Stimulated activated CD8-positive, alpha-beta memory T cell treated with anti-CD3 and anti-CD28 coated beads, Interleukin-2, amount 100 ng/mL, for 1 hour (primary cell): ENCODE measurements at places on chromosomes 13 and 19.

- DNase-seq = no peak
Measured at GRCh38 chr13:72163678-72164077, 296.7 kb upstream of the DACH1 start.

DNA sequence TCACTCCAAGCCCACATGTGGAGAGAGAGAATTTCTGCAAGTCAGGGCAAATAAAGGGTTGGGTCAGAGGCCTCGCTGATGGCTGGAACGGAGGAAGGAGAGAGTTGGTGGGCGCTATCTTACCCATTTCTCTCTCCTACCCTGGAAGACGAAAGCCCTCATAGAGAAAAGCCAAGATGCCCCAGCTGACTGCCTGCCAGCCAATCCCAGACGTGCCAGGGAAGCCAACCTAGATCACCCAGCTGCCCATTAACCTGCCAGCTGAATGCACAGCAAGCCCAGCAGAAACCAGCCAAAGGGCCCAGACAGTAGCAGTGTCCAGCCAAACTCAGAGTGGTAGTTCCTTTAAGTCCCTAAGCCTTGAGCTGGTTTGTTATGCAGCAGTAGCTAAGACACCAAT, 167.0 kb upstream of the ZNF507 start:
- DNase-seq = no peak

GRCh38 chr19:584240-585001, 5.3 kb upstream of the HCN2 start:
- DNase-seq = peak; percentile 52

- no peak for DNase-seq
Measured at GRCh38 chr19:58545286-58546018, 1.6 kb downstream of the TRIM28 start.

GRCh38 chr13:85536706-85537105, 262.5 kb downstream of the SLITRK6 start:
- no peak for DNase-seq

DNA sequence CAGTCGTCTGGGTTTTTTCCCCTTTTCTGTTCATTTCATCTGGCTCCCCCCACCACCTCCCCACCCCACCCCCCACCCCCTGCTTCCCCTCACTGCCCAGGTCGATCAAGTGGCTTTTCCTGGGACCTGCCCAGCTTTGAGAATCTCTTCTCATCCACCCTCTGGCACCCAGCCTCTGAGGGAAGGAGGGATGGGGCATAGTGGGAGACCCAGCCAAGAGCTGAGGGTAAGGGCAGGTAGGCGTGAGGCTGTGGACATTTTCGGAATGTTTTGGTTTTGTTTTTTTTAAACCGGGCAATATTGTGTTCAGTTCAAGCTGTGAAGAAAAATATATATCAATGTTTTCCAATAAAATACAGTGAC, 9.3 kb downstream of the CALM3 start:
- DNase-seq = no peak

DNA sequence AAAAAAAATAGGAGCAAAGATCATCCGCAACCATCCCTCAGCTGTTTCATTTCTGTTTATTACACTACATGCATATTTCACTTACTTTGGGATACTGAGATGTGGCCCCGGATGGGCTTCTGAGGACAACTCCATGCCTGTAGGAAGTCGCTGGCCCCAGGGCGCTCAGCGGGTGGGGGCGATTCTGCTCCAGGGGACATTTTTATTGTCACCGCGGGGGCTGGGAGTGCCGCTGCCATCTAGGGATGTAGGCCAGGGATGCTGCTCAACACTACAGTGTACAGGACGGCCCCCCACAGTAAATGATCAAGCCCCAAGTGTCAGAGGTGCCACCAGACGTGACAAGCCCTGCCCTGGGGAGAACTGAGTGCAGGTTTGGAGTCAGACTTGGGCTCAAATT, 6.4 kb upstream of the BST2 start:
- DNase-seq = no peak

- no peak for DNase-seq
Measured at GRCh38 chr19:18122424-18122823, 24.8 kb downstream of the MAST3 start.

DNA sequence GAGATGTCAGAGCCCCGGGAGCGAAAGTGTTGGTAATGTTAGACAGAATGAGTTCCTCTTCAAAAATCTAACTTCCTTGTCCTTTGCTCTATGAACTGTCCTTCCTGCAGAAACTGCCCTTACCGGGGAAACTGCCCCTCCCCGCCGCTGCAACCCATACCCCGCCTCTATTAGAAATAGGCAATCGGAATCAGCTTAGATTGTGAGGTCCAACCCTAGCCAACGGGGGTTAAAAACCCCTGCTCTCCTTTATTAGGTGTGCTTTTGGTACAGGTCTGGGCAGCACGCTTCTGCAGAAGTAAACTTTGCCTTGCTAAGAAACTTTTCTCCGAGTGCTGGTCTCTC, 11.5 kb upstream of the CAPNS1 start:
- DNase-seq = no peak

DNA sequence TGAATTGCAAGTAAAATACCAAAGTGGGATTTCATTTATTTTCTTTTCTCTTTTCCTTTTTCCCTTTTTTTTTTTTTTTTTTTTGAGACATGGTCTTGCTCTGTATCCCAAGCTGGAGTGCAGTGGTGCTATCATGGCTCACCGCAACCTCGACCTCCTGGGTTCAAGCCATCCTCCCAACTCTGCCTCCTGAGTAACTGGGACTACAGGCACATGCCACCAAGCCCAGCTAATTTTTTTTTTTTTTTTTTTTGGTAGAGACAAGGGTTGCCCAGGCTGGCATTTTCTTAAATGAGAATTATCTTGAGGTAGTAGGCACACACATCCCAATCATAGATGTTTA, 68.5 kb upstream of the GPR183 start:
- no peak for DNase-seq

GRCh38 chr19:30710721-30711120, 338.5 kb downstream of the ZNF536 start:
- no peak for DNase-seq

GRCh38 chr13:43246382-43246781, 223.0 kb downstream of the DNAJC15 start:
- DNase-seq = no peak

DNA sequence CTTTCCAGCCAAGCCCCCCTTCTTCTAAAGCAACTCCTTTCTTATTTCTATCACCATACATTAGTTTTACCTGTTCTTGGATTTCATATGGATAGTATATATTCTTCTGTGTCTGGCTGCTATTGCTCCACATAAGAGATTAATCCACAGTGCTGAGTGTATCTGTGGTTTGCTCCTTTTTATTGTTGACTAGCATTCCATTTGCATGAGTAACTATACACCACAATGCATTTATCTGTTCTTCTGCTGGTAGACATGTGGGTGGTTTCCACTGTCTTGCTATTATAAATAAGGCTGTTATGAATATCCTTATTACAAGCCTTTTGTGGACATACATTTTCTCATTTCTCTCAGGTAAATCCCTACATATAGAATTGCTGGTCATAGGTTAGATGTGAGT, 138.2 kb downstream of the SLC7A1 start:
- DNase-seq = no peak

GRCh38 chr19:51926426-51926783, 867 bp upstream of the ZNF613 start:
- no peak for DNase-seq

GRCh38 chr13:74230984-74231501, 96.8 kb upstream of the KLF12 start:
- no peak for DNase-seq

DNA sequence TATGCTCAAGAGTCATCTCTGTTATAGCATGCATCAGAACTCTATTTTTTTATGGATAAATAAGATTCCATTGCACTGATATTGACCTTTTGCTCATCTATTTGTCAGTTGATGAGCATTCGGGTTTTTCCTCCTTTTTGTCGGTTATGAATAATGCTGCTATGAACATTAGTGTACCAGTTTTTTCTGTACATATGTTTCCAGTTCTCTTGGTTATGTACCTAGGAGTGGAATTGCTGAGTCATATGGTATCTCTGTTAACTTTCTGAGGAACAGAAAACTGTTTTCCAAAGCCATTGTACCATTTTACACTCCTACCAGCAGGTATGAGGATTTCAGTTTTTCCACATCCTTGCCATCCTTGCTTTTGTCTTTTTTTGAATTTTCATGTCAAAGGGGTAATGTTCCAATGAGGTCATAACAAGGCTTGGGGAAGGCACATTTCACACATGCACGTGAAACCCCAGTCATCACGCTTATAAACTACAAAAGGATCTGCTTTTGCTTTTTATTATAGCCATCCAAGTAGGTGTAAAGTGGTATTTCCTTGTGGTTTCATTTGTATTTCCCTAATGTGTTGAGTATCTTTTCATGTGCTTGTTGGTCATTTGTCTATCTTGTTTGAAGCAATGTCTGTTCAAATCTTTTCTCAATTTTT, 14.6 kb downstream of the KBTBD7 start:
- no peak for DNase-seq

GRCh38 chr13:99610702-99611289, 109.5 kb downstream of the TM9SF2 start:
- no peak for DNase-seq

DNA sequence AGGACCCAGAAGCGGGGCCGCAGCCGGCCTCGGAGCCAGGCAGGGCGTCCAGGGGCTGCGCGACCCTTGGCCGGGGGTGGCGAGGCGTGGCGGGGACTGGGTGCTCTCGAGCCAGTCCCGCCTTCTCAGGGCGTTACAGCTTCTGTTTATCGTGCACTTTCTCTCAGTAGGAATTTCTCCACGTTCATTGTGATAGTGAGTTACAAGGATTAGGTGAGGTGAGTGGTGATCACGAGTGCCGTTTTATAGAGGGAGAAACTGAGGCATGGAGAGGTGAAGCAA, 600 bp downstream of the AP1M1 start:
- DNase-seq = no peak

DNA sequence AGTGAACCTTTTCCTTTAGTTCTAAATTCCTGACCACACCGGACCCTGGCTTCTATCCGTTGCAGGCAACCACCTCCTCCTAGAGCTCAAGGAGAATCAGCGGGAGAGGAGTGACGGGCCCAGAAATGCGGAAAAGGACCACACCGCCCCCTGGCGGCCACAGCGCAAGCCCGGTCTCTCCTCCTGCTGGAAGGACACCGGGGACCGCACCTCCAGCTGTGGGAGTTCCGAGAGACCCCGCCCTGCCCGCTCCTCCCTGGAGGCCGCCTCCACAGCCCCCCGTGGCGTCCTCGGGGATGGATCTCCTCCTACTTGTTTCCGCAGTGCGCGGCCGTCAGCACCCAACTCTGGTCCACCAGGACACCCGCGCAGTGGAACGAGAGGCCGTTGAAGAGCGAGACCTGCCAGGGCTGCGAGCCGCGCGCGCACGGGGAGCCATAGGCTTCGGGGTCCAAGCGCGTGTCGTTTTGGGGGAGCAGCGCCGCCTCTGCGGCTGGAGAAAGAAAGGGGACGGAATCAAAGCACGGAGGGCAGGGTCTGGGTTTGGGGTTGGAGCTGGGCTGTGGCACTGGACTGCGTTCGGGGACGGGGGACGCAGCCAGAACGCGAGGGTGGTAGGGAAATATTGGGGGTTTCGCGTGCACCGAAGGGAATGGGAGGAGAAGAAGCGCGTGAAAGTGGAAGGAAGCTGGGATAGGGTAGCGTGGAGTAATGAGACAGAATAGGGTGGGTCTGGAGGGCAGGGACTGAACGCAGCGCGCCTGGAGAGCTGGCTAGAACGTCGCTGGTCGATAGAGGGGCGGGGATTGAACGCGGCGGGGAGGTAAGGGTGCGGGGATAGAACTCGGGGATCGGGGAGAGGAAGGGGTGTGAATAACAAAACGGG, 2.5 kb downstream of the KLK10 start:
- DNase-seq = peak; percentile 16

- DNase-seq = no peak
Measured at GRCh38 chr19:12453495-12453894, 12.7 kb upstream of the ZNF443 start.

- DNase-seq = no peak
Measured at GRCh38 chr19:6686628-6686975, 16.6 kb upstream of the TNFSF14 start.

DNA sequence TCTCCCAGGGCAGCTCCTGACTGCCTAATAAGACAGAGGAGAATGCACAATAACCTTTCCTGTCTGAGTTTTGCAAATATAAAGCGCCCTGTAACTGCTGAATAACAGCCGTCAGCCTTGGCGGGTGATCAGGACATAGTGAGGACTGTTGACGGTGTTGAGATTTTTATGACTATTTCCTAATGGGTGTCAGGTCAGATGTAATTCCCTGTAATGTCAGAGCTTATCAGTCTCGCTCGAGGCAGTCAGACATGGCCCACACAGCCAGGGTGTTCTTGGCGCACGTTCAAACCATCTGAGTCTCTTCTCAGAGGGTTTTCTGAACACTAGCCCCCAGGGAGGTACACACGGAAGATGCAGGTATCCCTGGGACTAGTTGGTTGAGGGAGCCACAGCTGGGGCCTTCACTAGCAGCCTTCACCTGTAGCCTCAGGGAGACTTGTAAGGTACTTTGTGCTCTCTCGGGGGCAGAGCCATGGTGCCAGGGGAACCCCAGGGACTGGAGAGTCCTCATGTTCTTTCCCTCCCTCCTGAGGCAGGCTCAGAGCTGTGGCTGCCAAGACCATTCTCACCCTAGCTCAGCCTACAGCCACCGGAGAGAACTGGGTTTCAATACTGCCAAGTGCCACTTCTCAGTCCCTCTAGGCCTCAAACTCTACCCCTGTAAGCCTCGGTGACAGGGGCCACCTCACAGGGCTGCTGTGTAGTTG, 213.1 kb downstream of the UQCRFS1 start:
- DNase-seq = no peak

- no peak for DNase-seq
Measured at GRCh38 chr19:47341734-47342133, 7.4 kb upstream of the DHX34 start.

DNA sequence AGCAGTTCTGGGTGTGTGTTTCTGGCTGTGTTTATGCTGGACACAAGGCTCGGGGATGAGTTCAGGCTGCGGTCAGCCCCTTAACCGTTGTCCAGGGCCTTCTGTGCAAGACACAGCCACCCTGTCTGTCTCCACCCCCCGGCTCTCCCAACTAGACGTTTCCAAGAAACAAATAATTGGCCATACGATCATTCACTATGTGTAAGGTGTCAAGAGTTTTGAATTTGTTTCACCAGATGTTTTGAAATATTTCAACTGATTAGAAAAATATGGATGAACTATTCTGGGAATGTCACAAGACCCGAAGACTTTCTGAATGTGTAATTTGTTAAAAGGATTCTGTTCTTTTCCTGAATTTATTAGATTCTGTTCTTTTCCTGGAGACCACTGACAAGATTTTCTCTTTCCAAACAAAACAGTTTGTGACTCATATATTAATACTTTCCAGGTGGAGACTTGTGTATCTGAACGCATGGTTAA, 318.2 kb downstream of the MYO16 start:
- DNase-seq = no peak

DNA sequence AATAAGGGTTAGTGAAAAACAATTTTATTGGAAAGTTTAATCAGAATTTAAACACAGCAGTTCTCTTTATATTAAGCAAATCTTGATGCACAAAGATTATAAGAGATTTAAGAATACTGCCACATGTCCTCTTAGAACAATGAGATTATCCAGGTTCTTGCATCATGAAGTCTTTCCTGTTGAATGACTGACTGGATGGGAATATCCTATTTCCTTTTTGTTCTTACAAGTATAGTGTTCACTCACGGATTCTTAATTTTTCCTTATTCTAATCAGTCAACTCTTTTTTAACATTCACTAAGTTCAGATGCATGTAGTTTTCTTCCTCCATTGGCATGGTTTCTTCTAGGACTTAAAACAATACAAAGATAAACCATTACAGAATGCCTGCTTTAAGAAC, 10.1 kb downstream of the URI1 start:
- DNase-seq = no peak

GRCh38 chr13:30363725-30364124, 56.4 kb upstream of the KATNAL1 start:
- DNase-seq = no peak

GRCh38 chr13:97058391-97058790, 64.1 kb upstream of the OXGR1 start:
- no peak for DNase-seq

GRCh38 chr19:13691569-13692435, 72.5 kb upstream of the MRI1 start:
- no peak for DNase-seq
